NCI-H526 (cell line): ENCODE measurements at places on chromosomes 2 and 18.
A peak's percentile ranks its signal among the peaks of the same experiment; 100 is the strongest.

GRCh38 chr2:146414456-146414855, 1430.4 kb upstream of the ACVR2A start:
- DNase-seq, result peak; percentile 53

DNA sequence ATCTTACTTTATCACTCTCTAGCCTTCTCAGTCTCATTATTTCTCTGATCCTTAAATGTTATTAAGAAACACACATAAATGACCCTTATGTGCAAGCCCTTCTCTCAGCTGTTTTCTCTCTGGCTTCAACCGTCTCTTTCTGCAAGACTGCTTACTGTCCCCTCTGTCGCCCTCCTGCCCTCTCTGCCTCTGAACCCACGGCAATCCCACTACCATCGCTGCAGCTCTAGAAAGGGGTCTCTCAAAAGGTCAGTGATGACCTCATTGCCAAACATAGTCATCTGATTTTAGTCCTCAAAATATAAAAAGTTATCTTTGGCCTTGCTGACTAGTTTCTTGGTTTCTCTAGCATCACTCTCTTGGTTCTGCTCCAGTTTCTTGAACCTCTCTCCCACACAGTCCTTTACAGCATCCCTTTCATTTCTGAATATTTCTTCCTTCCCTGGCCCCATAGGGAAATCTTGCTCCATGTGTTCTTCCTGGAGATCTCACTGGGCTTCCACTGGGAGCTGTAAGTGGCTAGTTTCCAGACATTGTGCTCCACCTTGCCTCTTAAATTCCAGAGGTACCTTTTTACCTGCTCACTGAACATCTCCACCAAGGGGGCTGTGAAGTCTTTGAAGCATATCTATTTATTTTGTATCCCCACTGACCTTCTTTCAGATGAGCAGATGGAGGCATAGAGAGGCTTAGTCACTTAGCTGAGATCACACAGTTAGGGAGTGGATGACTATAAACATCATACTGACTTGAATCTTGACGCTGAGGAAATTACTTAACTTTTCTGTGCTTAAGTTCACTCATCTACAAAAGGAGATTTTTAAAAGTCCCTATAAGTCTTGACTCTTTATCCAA, 96.2 kb downstream of the PDE1A start:
- no peak for DNase-seq

- DNase-seq, result no peak
Observed at GRCh38 chr2:26327291-26328272, 18.4 kb upstream of the SELENOI start.

DNA sequence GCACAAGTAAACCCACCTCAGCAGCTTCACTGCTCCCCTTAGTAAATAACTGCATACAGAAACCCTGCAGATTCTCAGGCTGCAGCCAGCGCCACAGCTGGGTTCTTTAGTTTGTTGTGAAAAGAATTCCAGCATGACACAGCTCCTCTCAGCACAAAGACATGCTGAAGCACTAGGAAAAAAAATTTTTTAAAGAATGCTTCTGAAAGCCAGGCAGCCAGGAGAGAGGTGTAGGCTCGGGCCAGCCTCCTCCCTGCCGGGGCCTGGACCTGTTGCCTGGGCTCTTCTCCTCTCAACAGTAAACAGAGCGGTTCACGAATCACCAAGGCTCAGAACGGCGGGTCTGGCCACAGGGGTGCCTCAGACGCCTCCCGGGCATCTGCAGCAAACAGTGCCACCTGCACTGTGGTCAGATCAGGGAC, 95.7 kb upstream of the POU3F3 start:
- peak; percentile 43 for DNase-seq

DNA sequence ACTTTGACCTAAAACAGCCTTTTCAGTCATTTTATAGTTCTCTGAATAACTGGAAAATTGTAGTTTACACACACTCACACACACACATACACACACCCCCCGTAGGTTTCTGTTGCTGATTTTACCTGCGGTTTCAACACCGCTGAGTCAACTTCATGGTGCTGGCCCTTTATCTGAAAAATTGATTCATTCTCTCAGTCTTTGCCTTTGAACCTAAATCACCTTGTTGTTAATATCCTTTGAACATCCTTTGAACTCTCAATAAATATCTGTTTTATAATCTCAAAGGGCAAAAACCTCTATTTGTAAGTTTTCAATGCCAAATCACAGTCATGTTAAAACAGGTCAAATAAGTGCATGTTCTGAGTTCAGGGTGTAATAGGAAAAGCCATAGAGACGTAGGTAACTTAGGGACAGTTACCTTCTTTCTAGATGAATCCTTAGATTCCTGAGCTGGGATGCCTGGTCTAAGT, 109.0 kb upstream of the BZW1 start:
- DNase-seq, result no peak

DNA sequence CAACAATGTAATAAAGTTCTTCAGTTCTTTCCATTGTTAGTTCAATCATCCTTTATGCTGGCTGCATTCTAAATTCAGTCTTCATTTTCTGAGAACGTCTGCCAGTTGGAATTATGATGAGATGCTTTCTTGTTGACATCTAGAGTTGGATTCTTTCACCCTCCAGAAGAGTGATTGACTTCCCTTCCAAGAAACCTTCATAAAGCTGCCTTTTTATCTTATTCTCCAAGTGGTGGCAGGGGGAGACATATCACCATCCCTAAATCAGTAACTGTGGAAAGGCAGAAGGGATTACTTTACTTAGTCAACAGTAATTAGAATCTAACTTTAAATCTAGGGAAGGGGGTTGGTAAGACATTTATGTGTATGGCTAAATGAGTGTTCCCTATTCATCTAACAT, 86.8 kb upstream of the GULP1 start:
- DNase-seq, result no peak

- DNase-seq, result peak; percentile 0
Observed at GRCh38 chr2:98479959-98480524, 35.4 kb downstream of the INPP4A start.

DNA sequence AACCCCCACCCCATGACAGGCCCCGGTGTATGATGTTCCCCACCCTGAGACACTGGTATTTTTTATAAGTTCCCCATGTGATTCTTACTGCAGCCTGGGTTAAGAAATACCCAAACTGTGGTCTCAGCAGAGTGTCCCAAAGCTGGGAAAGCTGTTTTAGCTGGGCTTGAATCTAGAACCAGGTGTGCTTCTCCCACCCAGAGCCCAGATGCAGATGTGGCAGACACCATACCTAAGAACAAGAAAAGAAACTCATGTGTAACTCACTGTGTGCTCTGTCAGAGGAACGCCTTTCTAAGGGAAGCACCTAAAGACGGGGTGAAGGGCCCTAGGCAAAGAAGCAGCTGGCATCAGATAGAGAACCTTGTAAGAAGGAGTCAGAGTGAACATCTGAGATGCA, 23.9 kb downstream of the DOK1 start:
- no peak for DNase-seq

DNA sequence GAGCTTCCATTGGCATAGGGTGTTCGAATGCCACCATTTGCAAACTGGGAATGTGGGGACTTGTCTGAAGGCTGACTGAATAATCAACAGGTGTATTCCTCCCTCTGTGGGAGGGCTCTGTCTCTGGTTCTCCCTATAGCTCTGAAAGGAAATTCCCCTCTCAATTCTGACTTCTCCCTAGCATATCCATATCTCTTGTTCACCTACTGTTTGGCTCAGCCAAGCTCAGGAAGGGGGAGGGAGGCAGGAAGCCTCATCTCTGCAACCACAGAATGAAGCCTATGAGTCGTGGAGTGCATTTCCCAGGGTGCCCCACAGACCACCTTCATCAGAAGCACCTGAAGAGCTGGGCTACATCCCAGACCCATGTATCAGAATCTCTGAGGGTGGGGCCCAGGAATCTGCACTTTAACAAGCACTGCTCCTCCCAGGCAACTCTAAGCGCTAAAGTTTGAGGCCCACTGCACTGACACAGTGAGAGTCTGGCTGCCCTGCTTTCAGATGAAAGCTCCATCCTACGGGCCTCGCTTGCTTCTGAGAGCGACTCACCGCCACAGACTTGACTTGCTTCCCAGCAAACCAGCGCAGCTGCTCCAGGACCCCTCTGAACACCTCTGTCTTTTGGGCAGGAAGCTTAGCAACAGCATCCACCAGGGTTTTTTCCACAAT, 32.0 kb downstream of the XDH start:
- no peak for DNase-seq

- no peak for DNase-seq
Observed at GRCh38 chr18:57697426-57697825, 75.8 kb upstream of the NARS1 start.

DNA sequence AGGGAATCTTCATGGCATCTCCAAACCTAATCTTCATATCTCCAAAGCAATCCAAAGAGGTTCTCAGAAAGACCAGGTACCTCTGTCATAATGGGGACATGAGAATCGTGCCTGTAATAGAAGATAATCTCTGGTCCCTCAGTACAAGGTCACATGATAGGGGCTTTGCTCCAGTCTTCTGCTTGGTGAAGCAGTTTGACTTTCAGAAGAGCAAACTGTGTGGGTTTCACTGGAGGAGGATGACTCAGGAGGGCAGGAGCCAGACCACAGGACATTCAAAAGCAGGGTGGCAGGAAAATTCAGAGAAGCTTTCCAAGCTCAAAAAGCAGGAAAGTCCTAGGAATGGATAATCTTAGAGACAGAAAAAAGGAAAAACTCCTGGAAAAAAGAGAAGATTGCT, 10.6 kb upstream of the PAX3 start:
- DNase-seq, result no peak

DNA sequence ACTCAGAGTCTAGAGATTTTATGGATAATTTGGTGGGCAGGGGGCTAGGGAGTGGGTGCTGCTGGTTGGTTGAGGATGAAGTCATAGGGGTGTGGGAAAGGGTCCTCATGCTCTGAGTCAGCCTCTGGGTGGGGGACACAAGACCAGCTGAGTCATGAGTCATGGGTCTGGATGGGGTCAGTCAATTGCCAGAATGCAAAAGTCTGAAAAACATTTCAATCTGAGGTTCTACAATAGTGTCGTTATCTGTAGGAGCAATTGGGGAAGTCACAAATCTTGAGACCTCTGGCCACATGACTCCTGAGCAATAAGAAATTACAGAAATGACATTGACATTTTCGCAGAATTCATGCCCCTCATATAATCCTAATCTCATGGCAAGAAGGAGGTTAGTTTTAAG, 15.1 kb downstream of the NMS start:
- no peak for DNase-seq
